ENCODE measurements at places on chromosomes 16 and 17. TPM values are rescaled to one million over a fixed set of nuclear protein-coding genes. Genes with fewer than 3 reads are reported as not detected.

- peak overlapping the region; percentile 89 for H3K27ac ChIP-seq
- DNase-seq: peak; percentile 91
- peaks cover 52% of the 10 kb centered on the region for H3K4me1 ChIP-seq
Measured at GRCh38 chr16:3274490-3274889, 8.8 kb upstream of the ZNF263 start.

IRX3 gene
- 16.4 TPM for total RNA-seq

LPO gene
- total RNA-seq: not detected

DNA sequence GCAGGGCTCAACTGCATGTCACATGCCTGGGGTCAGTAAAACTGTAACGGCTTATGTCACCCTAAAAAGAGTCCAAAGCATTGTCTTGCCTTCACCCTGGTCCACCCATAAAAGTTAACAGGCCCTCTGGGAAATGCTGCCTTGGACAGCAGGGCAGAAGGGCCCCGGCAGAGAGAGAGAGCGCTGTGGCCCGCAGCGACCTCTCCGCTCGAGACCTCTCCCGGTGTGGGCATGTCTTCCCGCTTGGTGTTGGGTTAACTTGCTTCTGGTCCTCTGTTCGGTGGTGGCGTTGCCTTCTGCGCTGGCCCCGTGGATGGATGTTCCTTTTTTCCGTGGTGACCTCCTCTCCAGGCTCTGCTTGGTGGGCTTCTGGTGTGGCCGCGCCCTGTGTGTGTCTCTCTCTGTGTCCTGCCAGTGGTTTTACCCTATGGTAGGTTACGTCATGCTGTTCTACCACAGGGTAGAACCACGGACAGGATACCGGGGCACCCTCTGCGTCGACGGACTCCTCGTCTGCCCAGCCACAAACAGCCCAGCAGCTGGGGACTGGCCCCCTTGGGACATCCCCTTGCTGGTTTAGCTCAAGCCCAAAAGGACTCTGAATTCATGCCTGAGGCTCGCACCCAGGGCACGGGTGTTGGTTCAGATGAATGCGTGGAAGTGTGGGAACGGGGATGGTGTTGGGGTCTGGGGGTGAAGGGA lies 18.3 kb upstream of the CLEC18A start:
- H3K27ac ChIP-seq: no peak overlapping the region
- peaks cover 72% of the 10 kb centered on the region for H3K36me3 ChIP-seq
- H3K4me3 ChIP-seq: no peak overlapping the region
- no peak for DNase-seq

DNA sequence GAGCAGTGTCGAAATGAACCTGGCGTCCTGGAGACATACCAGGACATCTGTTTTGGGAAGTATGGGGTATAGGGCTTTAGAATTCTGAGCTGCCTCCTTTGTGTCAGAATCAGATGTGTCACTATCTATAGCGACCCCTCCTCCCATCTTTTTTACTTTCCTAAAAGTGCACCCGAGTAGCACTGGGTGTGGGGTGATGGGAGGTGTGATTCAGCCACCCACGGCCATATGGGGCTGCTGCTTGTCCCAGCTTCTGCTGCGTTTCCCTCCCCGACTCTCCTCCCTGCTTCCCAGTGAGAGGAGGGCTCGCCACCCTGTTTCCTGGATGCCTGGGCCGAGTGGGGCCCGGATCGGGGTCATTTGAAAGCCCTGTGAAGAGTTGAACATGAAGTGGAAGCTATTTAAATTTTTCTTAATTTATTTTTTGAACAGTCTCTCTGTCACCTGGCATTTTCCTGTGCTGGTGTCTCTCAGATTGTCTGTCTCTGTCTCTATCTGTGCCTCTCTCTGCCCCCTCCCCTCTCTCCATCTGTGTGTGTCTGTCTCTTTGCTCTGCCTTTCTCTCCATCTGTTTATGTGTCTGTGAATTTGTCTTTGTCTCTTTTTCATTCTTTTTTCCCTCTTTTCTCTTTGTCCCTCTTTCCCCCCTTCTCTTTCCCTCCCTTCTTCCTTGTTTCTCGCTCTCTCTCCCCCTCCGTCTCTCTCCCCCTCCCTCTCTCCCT lies 638.8 kb upstream of the EEF2KMT start:
- H3K27ac ChIP-seq: no peak overlapping the region
- H3K4me3 ChIP-seq: no peak overlapping the region
- no peaks in the 10 kb centered on the region for H3K4me1 ChIP-seq
- DNase-seq: no peak

DNA sequence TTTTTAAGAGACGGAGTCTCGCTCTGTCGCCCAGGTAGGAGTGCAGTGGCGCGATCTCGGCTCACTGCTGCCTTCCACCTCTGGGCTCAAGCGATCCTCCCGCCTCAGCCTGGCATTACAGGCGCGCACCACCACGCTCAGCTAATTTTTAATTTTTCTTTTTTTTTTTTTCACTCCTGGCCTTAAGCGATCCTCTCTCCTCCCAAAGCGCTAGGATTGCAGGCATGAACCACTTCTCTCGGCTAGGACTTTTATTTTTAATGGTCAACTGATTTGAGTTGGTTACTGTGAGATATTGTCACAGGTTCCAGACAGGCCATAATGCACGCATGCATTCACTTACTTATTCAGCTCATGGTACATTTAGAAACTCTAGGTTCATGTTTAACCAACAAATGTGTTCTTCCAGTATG lies 888 bp downstream of the PIGW start:
- H3K36me3 ChIP-seq: peaks cover 27% of the 10 kb centered on the region
- DNase-seq: no peak
- peak overlapping the region; percentile 98 for H3K27ac ChIP-seq
- H3K27me3 ChIP-seq: no peaks in the 10 kb centered on the region

CMTM2 gene
- total RNA-seq: not detected

GRCh38 chr17:1495265-1495989 lies 2.9 kb upstream of the MYO1C start:
- peaks cover 19% of the 10 kb centered on the region for H3K4me1 ChIP-seq
- no peak for DNase-seq
- no peak overlapping the region for H3K4me3 ChIP-seq
- H3K36me3 ChIP-seq: no peaks in the 10 kb centered on the region
- H3K27ac ChIP-seq: no peak overlapping the region

TLCD3A gene
- total RNA-seq: 25.2 TPM

SOST gene
- not detected for total RNA-seq

KRT13 gene
- total RNA-seq: not detected

DNA sequence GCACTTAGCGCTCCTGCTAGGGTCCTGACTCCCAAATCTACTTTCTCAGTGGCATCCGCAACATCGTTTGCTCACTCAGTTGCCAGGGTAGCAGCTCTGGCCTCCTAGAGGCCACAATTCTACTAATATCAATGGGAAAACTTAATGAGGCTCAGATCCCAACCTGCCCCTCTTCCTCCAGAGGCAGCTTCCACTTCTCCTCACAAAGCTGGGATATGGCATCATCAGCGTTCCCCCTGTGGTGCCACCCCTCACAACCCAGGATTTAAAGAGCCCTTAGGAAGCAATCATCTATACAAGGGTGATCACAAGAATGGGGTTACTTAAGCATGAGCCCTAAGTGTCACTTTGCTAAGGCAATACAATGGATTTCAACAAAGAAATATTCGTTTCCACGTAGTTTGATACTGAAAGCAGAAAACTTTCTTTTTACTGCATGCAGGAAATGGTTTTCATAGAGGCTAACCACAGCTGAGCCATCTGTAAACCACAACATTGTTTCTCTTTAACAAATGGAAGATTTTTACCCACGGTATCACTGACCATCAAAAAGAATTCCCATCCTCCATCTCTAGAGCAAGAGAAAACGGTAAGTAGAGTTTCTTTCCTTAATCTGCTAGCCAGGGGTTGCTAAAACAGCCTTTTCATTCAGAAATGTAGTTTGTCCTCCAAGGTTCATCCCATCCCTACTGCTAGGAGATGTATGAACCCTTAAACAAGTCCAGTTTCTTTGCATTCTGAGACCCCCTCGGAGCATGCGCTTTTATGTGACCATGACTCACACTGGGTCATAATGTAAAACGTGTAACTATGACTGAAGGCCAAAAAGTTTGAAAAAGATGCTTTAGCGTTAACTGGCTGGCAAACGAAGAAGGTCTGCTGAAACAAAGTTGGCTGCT lies 68.3 kb upstream of the BCAR1 start:
- H3K4me3 ChIP-seq: no peak overlapping the region
- H3K36me3 ChIP-seq: peaks cover 4% of the 10 kb centered on the region
- H3K4me1 ChIP-seq: 0 out of 2 replicates have a peak, but pooled peaks cover 5% of the 10 kb centered on the region
- no peak overlapping the region for H3K27ac ChIP-seq
- H3K27me3 ChIP-seq: no peaks in the 10 kb centered on the region

DNA sequence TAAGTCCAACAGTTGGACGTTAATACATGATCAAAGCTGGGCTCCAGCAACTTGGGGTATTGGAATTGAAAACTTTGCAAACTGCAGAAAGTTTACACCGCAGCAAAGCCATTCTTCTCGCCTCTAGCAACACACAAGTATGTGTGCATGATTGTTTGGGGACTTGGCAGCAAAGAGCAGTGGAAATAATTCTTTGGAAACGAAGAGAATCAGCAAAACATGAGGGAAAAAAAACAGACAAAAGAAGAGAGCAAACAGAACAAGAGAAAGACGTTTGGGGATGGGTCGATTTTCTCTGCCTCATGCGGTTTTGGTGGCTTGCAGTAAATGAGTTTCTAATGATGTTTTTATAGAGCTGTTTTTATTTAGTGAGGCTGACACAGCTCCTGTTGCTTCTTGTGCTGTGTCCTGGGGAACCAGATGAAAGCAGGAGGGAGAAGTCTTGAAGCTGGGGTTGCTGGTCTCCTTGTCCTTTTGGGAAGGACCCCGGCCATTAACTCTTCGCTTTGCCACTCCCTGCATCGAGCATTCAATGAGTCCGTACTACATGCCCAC lies 502.9 kb downstream of the GRIN2A start:
- H3K4me1 ChIP-seq: no peaks in the 10 kb centered on the region
- no peak for DNase-seq
- no peak overlapping the region for H3K4me3 ChIP-seq
- peaks cover 22% of the 10 kb centered on the region for H3K27me3 ChIP-seq
- no peaks in the 10 kb centered on the region for H3K36me3 ChIP-seq

- no peaks in the 10 kb centered on the region for H3K27me3 ChIP-seq
- H3K27ac ChIP-seq: no peak overlapping the region
- no peaks in the 10 kb centered on the region for H3K36me3 ChIP-seq
- no peak for DNase-seq
Measured at GRCh38 chr17:61575352-61575975, 15.6 kb downstream of the NACA2 start.

TPPP3 gene
- total RNA-seq: 0.20 TPM

DNA sequence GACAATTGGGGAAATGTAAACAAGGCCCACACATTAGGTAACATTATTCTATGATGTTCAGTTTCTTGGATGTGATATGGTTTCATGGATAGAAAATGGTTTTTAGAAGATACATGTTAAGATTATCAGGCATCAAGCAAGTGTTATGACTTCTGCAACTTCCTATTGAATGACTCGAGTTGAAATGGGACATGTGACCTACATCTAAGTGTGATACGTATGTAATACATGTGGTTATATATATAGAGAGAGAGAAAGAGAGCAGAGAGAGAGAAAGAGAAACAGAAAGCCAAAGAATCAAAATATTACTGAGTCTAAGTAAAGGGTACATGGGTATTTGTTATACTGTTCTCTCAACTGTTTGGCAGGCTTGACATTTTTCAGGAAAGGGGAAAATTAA lies 1.7 kb downstream of the TMEM170A start:
- H3K27me3 ChIP-seq: no peaks in the 10 kb centered on the region
- no peak overlapping the region for H3K27ac ChIP-seq
- peaks cover 4% of the 10 kb centered on the region for H3K36me3 ChIP-seq
- peak overlapping the region; percentile 91 for H3K4me3 ChIP-seq
- DNase-seq: no peak
- peaks cover 66% of the 10 kb centered on the region for H3K4me1 ChIP-seq

DNA sequence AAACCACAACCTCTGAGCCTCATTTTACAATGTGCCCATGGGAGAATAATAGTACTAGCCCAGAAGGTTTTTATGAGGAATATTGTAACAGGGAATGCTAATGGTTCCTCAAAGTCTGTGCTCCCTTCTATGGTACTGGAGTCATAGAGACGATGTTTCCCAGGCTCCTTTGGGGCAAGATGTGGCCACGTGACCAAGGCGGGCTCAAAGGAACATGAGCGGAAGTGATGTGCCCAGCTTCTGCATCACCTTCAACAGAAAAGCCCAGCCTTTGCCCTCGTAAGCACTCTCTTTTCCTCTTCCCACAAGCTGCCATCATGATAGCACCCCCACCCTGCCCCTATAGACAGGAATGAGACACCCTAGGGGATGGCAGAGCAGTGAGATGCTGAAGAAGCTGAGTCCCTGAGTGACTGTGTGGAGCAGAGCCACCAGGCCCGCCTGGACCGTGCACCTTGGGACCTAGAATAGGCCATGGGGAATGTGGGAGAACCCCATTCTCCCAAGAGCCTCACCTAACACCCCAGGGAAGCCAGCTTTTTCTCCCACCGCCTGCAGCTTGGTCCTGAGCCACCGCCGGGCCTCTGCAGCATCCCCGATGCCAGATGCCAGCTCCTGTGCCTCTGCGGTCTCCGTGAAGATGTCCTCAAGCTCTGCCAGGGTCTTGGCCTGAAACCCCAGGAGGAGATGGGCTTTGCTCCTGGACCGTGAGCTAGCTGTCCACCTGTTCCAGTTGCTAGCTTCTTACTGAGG lies 22.2 kb upstream of the PIK3R6 start:
- no peaks in the 10 kb centered on the region for H3K36me3 ChIP-seq
- no peak for DNase-seq
- H3K27me3 ChIP-seq: peaks cover 7% of the 10 kb centered on the region
- H3K4me3 ChIP-seq: no peak overlapping the region

GNAO1 gene
- not detected for total RNA-seq

DNA sequence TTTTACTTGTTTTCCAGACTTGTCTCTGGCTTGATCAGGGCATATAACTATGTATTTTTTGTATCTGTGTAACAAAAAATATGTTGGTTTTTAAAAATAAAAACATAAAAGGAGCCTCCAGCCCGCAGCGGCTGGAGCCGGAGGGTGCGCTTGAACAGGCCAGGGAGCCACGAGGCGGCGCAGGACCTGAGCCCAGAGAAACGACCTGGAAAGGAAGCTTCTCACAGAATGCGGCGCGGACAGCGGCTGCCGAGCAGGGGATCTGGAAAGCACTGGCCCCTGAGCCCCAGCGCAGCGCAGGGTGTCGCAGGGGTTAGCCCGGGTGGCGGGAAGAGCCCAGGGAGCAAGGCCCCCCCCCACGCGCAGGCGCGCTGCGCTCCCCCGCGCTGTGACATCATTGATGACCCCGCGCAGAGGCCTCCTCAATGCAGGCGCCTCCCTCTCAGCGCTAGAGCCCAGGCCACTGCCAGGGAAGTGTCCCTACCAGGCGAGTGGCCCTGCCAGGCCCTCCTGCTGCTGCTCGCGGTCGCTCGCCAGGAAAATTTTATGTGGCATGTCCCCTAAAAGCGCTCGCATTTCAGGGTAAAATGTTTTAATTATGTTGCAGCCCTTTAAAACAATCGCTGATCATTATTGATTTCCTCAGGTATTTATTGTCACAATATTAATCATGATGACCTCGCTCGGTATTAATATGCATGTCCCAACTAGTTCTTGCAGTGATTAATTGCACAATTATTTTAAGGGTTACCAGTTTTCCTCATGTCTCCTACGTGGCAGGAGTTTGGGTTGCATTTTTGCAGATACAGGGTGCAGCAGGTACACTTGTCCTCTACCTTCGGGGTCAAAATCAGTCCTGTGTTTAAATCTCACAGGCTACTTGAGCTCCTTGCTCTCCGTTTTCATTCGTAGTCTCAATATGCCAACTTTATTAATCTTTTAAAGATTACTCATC lies 134.2 kb downstream of the USP22 start:
- no peaks in the 10 kb centered on the region for H3K27me3 ChIP-seq
- no peak overlapping the region for H3K27ac ChIP-seq
- no peaks in the 10 kb centered on the region for H3K36me3 ChIP-seq
- DNase-seq: peak; percentile 13

All from HepG2 (cell line).